CD8-positive, alpha-beta memory T cell (primary cell): ENCODE measurements at places on chromosomes 1 and 21. TPM values are rescaled to one million over a fixed set of nuclear protein-coding genes. Genes with fewer than 3 reads are reported as not detected.

Gene LCE3E
- total RNA-seq = not detected

Gene EXTL1
- total RNA-seq = not detected

Gene PIGR
- 0.04 TPM for total RNA-seq

Gene ZNF683
- total RNA-seq = 2.4 TPM

Gene SH2D1B
- not detected for total RNA-seq
